ENCODE measurements at places on chromosomes 6 and 20. TPM values are rescaled to one million over a fixed set of nuclear protein-coding genes. Genes with fewer than 3 reads are reported as not detected.

GRCh38 chr6:8006208-8006607 lies 58.0 kb downstream of the BLOC1S5 start:
- no peak overlapping the region for H3K27ac ChIP-seq
- H3K4me3 ChIP-seq, result no peak overlapping the region
- no peaks in the 10 kb centered on the region for H3K36me3 ChIP-seq
- no peaks in the 10 kb centered on the region for H3K4me1 ChIP-seq
- no peaks in the 10 kb centered on the region for H3K27me3 ChIP-seq
- DNase-seq, result peak; percentile 40

DNA sequence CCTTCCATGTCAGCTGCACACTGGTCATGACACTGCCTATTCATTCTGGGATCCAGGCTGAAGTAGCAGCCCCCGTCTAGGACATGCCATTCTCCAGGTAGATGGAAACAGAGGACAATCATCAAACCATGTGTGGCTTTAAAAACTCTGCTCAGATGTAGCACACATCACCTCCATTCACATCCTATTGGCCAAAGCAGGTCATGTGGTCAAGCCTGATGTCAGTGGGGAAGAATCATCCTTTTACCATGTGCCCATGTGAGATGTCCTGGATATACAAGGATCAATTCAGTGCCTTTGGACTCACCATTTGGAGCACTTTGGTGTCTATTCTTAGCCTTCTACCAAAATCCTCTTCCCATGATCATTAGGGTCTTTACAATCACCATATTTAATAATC lies 99.5 kb downstream of the CDC5L start:
- H3K4me3 ChIP-seq, result no peak overlapping the region
- H3K27me3 ChIP-seq, result no peaks in the 10 kb centered on the region
- peaks cover 69% of the 10 kb centered on the region for H3K4me1 ChIP-seq

DNA sequence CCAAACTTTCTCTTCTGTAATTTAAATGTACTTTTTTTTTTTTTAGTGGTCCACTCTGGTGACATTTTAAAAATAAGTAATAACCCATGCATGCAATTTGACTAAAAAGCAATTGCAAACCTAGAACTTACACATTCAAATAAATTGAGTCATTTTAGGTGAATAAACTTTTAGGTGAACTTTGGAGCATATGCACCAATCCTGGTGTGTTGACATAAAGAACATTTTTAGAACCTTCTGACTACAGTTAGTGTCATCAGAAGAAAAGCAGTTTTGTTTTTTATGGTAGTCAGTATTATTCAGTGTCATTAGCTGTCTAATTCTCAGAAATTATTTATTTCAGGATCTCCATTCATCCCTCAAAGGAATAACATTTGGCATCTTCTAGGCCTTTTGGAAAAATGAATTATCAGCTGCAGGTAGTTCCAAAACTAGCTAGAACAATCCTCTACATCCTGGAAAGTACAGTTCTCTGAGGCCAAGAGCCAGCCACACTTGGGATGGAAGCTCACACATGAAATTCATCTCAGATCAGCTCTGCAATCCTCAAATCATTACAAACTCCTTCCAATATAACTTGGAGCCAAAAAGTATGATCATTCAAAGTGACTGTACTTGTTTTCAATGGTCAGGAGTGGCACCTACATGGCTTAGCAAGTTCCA lies 38.5 kb upstream of the SIM1 start:
- no peaks in the 10 kb centered on the region for H3K4me1 ChIP-seq
- peaks cover 11% of the 10 kb centered on the region for H3K36me3 ChIP-seq
- H3K4me3 ChIP-seq, result no peak overlapping the region
- H3K27ac ChIP-seq, result peak overlapping the region; percentile 2
- no peaks in the 10 kb centered on the region for H3K27me3 ChIP-seq

Gene BMP6
- total RNA-seq, result 0.39 TPM

DNA sequence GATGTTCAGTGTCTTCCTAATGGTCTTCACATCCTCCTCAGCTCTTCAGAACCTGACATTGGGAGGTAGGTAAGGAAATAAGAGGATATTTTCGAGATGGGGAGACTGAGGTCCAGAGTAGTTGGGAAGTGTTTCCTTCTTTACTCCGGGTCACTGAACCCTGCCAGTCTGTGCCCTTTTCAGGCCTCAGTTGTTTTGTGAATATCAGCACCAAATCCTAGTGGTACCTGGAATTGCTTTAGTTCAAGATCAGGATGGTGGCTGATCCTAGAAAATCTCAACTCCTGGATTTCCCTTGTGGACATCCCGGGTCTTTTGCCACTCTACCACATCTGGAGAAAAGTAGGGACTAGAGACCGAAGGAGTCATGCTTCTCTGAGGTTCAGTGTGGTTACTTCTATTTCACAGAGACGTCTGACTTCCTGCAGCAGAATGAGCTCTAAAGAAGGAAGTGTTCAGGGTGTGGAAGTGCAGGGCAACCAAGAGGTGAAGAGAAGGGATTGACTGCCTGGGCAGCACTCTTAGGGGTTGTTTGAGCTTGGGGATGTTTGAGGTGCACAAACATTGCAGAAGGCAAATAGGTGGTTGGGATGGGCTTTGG lies 995 bp downstream of the STK4 start:
- H3K27me3 ChIP-seq, result peaks cover 3% of the 10 kb centered on the region
- H3K27ac ChIP-seq, result peak overlapping the region; percentile 84
- peak overlapping the region; percentile 96 for H3K4me3 ChIP-seq
- no peaks in the 10 kb centered on the region for H3K36me3 ChIP-seq
- peaks cover 57% of the 10 kb centered on the region for H3K4me1 ChIP-seq
- DNase-seq, result peak; percentile 25

DNA sequence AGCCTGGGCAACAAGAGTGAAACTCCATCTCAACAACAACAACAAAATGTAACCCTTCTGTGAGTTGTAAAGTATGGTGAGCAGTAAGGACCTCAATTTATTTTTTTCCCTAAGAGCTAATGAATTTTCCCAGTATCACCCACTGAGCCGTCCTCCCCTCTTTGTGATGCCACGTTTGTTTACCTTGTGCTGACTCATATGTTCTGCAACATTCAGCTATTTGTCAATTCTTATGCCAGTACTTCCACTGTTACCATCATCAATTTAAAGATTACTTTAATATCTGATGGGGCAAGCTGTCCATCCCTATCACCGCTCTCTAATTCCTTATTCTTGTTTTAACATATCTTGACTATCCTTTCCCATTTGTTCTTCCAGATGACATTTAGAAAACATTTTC lies 37.5 kb downstream of the MAK start:
- H3K27ac ChIP-seq, result no peak overlapping the region
- H3K36me3 ChIP-seq, result no peaks in the 10 kb centered on the region
- H3K4me1 ChIP-seq, result peaks cover 6% of the 10 kb centered on the region
- H3K27me3 ChIP-seq, result no peaks in the 10 kb centered on the region
- H3K4me3 ChIP-seq, result no peak overlapping the region

Gene ADGRG6
- total RNA-seq, result 65.1 TPM

DNA sequence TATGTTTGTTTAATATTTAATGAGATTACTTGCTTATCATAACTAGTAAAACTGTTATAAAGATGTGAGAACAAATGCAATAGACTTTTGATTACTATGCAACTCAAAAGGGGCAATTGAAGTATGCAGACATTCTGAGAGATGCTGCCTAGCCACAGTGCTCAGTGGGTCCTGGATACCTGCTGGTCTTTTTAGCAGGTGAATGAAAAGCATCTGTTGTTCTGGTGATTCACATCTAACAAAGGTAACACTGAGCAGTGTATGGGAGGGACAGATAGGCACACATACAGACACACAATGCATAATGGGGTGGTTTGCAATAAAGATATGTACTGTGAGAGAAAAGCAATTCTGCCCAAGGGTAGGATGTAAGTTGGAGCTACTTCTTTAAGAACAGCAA lies 46.9 kb downstream of the OGFRL1 start:
- peaks cover 9% of the 10 kb centered on the region for H3K36me3 ChIP-seq
- H3K4me1 ChIP-seq, result peaks cover 64% of the 10 kb centered on the region
- 0 out of 2 replicates have a peak, but pooled peaks cover 2% of the 10 kb centered on the region for H3K27me3 ChIP-seq
- DNase-seq, result no peak
- no peak overlapping the region for H3K27ac ChIP-seq

Gene RSPO4
- not detected for total RNA-seq

- DNase-seq, result peak; percentile 36
- no peak overlapping the region for H3K4me3 ChIP-seq
- H3K4me1 ChIP-seq, result peaks cover 7% of the 10 kb centered on the region
Measured at GRCh38 chr6:109523478-109523877, 40.5 kb upstream of the ZBTB24 start.

- H3K27ac ChIP-seq, result no peak overlapping the region
- H3K36me3 ChIP-seq, result no peaks in the 10 kb centered on the region
- peaks cover 3% of the 10 kb centered on the region for H3K27me3 ChIP-seq
Measured at GRCh38 chr6:156791320-156791850, 14.2 kb downstream of the ARID1B start.

DNA sequence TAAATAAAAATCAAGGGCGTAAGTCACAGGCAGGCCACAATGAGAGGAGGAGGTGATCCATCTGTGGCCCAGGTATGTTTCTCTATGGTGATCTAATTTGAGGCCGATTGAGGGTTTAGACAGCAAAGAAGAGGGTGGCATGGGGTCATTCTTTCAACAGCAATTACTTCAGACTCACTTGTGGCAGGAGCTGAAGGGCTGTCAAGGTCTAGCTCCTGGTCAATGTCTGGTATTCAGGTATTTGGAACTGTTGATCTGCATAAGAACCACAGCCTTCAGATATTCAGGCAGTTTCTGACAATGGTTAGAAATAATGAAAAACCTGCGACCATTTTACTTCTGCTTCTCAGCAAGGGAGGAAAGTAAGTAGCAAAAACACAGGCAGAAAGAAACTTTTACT lies 259.6 kb downstream of the FOXC1 start:
- H3K27ac ChIP-seq, result no peak overlapping the region
- no peak overlapping the region for H3K4me3 ChIP-seq
- H3K27me3 ChIP-seq, result no peaks in the 10 kb centered on the region
- no peaks in the 10 kb centered on the region for H3K36me3 ChIP-seq
- peaks cover 27% of the 10 kb centered on the region for H3K4me1 ChIP-seq
- DNase-seq, result no peak

DNA sequence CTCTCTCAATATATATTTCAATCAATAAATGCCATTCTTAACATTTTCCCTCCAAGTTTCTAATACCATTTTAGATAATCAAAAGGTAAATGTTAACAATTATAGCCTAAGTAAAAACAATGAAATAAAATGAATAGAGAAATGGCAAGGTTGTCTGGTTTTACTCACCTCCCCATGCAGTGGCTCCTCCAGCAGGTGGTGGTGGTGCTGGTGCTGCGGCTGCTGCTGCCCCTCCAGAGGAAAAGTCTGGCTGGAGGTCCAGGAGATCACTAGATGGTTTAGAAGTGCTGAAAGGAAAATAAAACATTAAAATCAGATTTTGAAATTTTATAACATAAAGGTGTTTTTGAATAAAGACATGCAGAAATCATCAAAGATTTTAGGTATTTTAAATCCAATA lies 93.2 kb downstream of the PRSS35 start:
- H3K27ac ChIP-seq, result no peak overlapping the region
- peaks cover 8% of the 10 kb centered on the region for H3K4me1 ChIP-seq
- H3K36me3 ChIP-seq, result no peaks in the 10 kb centered on the region
- H3K4me3 ChIP-seq, result no peak overlapping the region

Gene HLA-DRB5
- not detected for total RNA-seq

Gene SEMG1
- not detected for total RNA-seq

Gene COL9A3
- total RNA-seq, result not detected

DNA sequence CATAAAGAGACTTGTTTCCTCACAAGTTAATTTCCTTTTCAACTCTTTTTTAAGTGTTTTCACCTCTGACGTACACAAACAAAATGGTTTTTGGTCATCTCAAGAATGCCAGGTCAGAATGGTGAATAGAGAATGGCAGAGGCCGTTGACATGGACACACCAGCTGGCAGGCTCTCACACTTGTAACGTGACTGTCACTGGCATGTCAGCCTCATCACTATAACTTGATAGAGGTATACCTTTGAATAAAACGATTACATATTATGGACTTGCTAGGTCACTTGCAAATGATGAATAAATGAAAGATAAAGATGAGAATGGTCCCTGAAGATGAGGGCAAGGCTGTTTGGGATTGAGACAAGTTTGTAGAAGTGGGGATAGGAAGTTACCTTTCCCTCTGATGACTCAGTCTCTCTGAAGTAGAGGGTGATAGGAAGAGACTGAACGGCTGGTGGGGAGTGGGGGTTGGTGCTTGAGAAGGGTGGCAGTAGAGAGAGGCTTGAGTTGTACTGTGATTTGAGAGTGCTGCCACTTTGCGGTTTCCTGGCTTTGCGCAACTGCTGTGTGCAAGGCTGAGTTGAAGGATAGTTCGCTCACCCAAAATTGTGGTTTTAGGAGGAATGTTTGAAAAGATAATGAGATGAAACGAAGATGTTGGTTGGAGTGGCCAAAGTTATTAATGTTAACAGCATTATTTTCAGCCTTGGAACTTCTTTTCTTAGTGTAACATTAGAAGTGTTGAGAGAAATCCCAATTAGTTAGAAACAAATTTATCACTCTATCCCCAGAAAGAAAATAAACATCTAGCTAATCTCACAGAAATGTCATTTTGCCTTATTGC lies 30.3 kb downstream of the TBPL1 start:
- H3K4me1 ChIP-seq, result peaks cover 32% of the 10 kb centered on the region
- no peak overlapping the region for H3K27ac ChIP-seq
- H3K27me3 ChIP-seq, result no peaks in the 10 kb centered on the region
- no peak for DNase-seq

GRCh38 chr6:39421383-39422225 lies 99.1 kb upstream of the KCNK16 start:
- H3K27ac ChIP-seq, result no peak overlapping the region
- H3K4me3 ChIP-seq, result no peak overlapping the region
- DNase-seq, result no peak
- no peaks in the 10 kb centered on the region for H3K4me1 ChIP-seq
- H3K36me3 ChIP-seq, result no peaks in the 10 kb centered on the region
